ENCODE measurements at places on chromosomes 4 and X.

DNA sequence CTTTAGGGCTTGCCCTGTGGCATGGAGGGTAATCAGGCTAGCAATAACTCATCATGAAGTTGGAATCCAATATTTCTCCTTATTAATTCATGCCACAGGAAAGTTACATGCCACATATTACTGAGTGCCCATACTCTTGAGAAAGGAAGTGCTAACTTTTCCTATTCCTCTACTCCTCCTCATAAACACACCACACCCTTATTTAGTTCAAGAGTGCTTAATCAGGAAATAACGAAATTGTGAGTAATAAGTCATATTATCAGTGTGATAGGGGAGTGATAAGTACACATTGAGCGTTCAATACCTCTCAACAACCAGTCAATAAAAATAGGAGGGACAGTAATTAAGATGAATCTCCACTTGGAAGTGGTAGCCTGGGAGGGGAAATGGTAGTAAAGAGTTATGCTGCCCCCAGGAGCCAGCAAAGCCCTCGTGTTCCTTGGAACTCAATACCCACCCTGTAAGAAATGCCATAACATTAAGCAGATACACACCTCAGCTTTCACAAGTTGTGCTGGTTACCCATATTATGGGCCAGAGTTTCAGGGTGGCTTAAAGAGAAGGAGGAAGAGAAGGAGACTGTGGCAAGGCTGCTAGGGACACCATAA lies 410.0 kb upstream of the NR3C2 start:
- no peak for DNase-seq

GRCh38 chr4:176793060-176793605 lies 411 bp upstream of the VEGFC start:
- DNase-seq: no peak

- peak; percentile 47 for DNase-seq
These were observed 4.5 kb downstream of the CRMP1 start for GRCh38 chr4:5888222-5889001.

DNA sequence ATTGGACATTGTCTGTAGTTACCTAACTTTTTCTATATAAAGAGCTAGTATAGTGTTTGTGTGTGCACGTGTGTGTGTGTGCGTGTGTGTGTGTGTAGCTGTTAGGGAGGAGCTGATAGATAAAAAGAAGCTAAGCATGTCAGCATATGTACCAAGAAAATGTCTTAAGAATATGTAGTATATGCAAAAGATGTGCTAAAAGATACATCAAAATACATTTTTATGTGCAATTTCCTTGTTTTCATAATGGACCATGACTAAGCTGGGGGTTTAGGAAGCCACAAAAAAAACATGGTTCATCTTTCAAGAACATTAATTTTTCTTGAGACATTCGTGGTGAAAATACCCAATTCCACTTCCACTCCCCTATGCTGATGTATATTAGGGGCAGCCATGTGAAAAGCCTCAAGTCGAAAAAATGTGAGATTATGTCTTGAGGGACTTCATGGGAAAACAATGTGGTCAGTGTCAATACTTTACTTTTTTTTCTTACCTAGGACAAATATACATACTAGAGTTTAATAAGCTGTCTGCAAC lies 1599.7 kb downstream of the ARAP2 start:
- no peak for DNase-seq

GRCh38 chr4:136012220-136012619 lies 1520.1 kb downstream of the PCDH18 start:
- DNase-seq: no peak

- DNase-seq: no peak
These were observed 75.3 kb downstream of the DHRSX start for GRCh38 chrX:2425286-2426071.

DNA sequence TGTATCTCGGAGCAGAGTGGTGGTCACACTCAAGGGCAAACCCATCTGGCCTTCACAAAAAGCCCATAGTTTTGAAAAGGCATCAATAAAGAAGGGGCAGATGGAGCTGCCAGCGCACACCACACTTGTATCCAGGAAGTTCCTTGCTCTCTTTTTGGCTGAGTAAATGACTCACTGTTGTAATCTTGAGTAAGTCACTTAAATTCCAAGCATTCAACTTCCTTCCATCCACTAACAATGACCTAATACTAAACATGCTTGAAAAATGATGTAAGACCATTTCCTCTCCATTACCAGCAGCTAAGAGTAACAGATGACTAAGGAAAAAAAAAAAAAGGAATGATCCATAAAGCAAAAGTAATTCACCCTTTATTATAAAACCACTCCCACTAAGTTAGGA lies 32.4 kb upstream of the MYOZ2 start:
- no peak for DNase-seq

GRCh38 chr4:74632634-74633033 lies 161.7 kb downstream of the BTC start:
- DNase-seq: no peak

DNA sequence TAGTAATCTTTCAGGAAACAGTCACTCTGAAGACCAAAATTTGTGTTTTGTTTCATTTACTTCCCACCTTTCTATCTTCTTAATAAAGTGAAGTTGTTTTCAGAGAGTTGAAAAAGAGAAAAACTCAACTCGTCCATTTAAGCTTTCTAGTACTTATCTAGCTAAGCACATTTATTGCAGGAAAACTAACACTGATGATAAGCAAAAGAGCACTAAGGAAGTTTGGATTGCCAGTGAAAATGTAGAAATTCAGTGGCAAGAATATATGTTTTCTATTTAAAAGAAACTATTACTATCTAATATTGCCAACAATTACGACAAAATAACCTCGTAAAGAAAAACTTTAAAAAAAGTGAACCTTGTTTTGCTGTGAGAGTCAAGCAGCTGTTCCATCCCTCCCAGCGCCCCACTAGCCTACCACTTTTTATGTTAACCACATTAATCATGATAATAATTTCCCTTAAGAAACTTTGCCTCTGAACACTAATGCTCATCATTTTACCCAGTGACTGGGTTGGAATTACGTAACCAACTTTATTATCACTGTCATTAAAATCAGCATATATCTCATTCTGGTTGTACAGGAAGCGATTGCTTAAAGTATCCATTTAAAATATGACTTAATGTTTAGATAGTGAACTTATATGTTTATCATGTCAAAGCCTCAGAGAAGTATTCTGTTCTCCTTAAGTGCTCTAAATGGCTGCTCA lies 24.8 kb downstream of the SPRY1 start:
- DNase-seq: no peak

DNA sequence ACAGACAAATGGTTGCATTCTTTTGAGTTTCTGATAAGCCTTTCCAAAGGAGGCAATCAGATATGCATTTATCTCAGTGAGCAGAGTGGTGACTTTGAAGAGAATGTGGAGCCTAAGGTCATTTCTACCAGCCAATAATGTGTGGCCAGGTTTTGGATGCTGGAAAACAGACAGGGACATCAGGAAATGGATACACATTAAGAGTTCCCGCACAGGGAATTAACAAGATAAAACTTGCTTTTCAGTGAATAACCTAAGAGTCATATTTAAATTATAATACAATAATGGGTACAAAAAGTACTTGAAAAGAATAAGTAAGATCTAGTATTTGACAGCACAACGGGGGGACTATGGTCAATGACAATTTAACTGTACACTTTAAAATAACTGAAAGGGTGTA lies 492.3 kb upstream of the FAM241A start:
- DNase-seq: no peak

DNA sequence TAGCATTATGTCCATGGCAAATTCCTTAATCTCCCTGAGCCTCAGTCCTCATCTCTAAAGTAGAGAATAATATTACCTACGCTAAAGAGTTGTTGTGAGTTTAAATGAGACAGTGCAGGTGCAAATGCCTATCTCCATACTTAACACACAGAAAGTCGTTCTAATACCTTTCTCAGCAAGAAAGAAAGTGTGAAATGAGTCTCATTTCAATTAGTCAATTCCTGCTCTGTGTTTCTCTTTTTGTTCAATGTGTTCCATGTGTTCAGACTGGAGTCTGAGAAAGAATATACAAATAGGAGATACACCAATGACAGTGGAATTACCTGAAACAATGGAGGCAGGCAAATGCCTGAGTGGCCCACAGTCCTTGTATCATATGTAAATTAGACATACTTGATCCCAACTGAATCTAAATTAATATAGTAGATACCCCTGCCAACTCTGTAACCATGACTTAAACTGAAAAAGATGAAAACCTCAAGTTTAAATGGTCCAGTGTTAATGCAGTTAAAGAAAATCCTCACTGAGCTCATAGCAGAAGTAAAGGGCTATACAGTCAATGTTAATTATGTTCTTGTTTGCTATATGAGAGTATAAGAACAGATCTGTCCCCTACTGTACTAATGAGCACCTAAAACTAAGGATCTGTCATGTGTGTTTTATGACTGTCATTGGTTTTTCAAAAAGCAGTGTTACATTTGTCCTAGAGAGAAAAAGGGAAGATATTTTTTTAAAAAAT lies 68.2 kb downstream of the GPC3 start:
- no peak for DNase-seq

GRCh38 chr4:41296995-41297394 lies 40.3 kb downstream of the UCHL1 start:
- DNase-seq: no peak

GRCh38 chrX:103573202-103573601 lies 12.1 kb upstream of the TCEAL4 start:
- DNase-seq: no peak

DNA sequence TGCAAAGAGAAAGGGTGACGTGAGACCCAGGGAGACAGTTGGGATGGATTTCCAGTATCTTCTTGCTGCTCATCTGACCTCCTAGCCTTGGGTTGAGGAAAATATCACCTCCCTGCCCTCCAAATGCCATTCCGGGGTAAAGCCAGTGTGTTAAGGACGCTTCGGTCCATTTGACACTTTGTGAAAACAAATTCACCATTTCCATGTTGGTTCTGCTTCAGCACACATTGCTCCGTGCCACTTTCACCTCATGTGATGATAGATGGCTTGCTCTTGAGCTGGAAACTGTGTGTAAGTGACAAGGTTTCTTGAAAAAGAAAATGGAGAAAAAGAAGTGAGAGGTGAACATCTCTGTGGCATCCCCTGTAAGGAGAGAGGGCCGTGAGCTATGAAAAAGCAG lies 256.1 kb upstream of the PGRMC2 start:
- DNase-seq: no peak

DNA sequence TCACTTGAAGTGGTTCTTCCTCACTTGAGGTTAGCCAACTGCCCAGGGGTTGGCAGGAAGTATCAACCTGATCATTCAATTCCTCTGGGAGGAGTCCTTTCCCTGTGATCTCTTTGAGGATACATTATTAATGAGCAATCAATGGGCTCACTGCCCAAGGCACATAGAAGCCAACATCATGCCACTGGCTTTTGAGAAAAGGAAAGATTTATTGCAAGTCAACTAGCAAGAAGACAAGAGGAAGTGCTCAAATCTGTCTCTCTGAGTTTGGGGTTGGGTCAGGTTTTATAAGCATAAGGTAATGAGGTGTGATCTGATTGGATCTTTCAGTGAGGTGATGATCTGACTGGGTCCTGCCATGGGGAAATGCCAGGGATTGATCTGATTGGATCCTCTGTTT lies 39.6 kb downstream of the FGFBP1 start:
- DNase-seq: no peak

DNA sequence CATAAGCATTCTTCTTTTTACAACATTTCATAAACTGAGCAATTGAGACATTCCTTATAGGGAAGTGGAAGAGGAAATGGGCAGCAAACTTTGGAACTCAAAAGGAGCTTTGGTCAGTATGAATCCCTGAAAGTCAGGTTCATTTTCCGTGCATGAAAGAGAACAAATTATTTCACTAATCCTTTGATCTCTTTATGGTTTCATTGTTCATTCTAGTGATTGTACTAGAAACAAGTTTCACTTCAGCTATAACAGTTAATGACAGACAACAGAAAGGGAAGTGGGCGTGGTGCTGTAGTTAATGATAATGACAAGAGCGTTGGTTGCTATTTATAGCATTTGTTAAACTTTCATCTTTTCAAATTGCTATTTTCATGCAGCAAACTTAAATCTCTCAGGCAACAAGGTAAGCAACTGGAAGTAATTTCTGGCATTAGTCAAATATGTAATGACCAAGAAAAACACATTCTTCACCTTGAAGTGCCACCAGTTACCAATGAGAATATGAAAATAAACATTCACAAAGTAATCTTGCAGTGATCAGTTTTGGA lies 98.4 kb downstream of the AREG start:
- DNase-seq: no peak

DNA sequence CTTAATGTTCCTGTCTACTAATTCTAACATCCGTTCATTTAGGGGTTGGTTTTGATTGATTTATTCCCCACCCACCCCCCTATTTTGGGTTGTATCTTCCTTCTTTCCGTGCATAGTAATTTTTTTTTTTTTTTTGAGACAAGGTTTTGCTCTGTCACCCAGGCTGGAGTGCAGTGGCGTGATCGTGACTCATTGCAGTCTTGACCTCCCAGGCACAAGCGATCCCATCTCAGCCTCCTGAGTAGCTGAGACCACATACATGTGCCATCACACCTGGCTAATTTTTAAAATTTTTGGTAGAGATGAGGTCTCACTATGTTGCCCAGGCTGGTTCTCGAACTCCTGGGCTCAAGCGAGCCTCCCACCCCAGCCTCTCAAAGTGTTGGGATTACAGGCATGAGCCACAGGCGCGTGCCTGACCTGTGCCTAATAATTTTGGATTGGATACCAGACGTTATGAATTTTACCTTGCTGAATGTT lies 79.9 kb downstream of the ZFX start:
- DNase-seq: no peak
